ENCODE measurements at places on chromosomes 12 and 14. TPM values are rescaled to one million over a fixed set of nuclear protein-coding genes. Genes with fewer than 3 reads are reported as not detected.
A peak's percentile ranks its signal among the peaks of the same experiment; 100 is the strongest.

The NOVA1 gene
- total RNA-seq = 132 TPM

The LRP1-AS gene
- total RNA-seq = not detected

The CLEC2A gene
- not detected for total RNA-seq

The ACOT6 gene
- total RNA-seq = not detected

The ESRRB gene
- 8.3 TPM for total RNA-seq

The OR4E2 gene
- not detected for total RNA-seq

The LYSET gene
- 16.1 TPM for total RNA-seq

The DNAJC22 gene
- 1.4 TPM for total RNA-seq

GRCh38 chr14:76432827-76433752, 57.2 kb downstream of the ESRRB start:
- no peak for DNase-seq

GRCh38 chr14:35708062-35708461, 101.0 kb downstream of the RALGAPA1 start:
- no peak for DNase-seq

DNA sequence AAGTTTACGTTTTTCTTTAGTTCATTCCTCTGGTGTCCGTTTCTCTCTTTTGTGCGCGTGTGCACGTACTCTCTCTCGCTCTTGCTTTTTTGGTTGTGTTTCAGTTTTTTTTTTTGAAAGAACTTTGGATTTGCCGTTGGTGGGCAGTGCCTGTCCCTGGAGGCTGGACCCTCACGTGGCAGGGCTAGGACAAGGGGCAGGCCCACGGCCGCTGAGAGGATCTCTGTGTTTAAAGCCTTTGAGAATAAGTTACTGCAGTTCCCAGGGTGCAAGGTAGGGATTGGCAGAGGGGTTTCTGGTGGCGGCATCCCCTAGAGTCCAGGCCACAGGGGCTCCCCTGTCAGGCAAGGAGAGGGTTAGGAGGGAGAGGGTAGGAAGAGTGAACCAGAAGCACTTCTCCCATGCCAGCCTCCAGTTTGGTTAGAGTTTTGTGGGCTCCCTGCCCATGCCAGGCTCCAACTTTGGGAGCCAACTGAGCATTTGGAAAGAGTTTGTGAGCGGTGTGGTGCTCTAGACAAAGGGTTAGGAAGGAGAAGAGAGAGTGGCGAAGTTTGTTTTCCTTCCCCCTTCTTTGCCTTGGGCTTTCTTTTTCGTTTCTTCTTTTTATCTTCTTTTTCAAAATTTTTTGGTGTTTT, 30.5 kb downstream of the ZFHX2 start:
- no peak for DNase-seq

DNA sequence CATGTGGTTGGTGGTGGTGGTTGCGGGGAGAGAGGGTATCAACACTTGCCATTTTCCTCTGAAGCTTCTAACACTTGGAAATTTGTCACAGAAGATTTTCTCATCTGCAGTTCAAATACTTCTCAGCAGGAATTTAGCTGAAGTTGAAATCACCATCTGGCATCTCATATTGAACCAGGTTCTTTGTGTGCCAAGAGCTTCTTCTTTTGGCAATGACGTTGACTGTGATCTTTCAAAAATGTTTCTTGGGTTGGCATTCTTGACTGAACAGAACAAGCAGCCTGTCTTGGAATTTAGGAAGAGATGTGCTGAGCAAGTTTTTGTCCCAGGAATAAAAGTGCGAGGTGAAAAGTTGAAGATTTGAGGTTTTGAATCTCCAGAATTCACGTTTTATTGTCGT, 8.7 kb upstream of the NIN start:
- DNase-seq = no peak

DNA sequence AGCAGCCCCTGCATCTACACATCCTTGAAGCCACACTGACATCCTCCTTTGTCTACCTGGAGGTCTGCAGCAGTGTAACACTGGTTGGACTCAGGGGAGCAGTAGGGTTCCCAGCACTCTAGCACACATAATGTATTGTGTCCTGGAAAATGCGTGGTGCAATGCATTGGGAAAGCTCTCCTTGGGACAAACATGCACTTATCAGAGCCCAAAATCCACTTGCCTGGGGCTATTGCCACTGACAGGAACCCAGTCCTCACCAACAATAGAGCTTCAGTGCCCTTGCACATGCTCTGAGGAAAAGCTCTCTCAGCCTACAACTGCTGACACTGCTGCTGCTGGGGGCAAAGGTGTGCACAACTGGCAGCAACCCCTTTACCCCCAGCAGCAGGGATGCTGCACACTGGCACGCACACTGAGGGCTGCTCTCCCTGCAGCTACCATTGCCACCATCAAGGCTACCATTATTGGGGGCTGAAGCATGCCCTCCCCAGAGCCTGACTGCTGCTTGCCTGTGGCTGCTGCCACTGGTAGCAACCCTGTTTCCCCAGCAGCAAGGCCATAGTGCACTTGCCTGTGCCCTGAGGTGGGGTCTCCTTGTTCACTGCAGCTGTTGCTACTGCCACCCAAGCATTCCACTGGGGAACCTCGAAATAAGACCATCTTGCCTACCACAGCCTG, 221.9 kb downstream of the SLC38A4 start:
- no peak for DNase-seq

- no peak for DNase-seq
Observed at GRCh38 chr12:32698285-32698684, 19.2 kb downstream of the DNM1L start.

DNA sequence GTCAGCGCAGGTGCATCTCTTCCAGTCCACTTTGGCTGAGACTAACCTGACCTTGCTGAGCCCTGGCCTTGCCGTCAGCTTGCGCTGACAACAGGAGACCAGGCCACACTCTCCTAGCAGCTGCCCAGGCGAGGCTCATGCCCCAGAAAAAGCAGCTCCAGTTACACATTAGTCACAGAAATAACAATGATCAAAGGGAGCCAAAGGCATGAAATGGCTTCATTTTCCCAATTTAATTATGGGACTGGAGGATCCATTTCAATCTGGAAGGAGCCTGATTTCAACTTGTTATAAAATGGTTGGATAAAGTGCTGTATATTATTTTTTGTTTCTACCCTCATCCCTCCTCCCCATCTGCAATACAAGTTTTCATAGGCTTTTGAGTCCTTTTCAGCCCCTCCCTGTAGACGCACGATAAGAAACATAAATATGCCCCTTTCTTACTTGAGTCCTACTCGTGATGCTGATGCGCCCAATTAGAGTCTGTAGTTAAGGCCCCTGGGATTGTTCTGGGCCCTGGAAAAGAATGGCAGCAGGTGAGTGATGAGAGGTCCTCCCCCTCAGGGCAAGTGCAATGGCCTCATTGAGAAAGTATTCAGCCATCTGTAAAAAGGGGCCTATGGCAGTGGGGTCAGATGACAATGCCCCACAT, 376.0 kb downstream of the C12orf75 start:
- DNase-seq = peak; percentile 60

DNA sequence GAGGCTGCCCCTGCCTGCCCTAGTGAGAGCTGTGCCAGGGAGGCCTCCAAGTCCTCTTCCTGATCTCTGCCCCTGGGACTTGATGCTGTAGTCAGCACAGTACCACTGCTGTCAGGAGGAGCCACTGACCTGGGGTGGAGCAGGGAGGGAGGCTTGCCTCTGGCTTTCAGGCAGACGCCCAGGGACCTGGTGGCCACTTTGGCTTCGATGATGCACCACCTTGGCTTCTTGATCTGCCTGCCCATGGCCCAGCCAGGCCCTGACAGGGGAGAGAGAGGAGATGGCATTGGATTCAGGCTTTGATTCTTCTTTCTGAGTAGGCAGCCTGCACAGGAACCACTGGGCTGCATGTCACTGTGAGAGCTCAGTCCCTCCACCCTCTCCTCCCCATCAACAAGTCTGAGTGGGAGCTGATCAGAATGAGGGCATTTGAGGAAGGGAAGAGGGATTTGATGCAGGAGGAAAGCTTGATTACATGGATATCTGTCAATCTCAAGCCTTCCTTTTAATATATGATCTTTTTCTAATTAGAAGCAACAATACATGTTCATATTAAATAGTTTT, 24.7 kb downstream of the TMEM63C start:
- no peak for DNase-seq

- DNase-seq = no peak
Observed at GRCh38 chr14:20772650-20773049, 4.4 kb downstream of the EDDM3B start.

DNA sequence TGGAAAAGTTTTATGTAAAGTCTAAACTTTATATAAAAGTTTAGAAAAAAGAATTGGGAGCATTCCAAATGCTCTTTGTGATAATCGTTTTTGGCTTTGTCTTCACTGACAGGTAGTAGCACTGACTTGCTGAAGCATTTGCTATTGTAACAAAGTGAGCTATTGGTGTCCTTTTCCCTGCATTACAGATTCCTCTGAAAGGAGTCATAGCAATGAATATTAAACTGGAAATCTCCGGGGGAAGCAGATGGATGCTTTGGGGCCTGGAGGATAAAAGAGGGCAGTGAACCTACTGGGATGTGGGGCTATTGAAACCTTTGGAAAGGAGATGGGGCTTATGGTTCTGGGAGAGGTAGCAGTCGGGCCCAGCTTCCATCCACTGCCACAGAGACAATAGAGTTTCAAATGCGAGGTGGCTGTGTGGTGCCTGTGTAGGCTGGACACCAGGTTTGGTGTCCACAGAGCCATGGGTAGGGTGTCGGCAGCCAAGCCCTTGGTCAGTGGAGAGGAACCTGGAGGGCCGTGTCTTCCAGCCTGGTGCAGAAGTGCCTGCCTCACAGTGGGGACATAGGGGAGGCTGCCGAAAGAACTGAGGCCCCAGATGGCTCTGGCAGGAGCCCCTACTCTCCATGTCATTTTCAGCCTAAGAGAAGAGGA, 10.1 kb downstream of the GSG1 start:
- no peak for DNase-seq

DNA sequence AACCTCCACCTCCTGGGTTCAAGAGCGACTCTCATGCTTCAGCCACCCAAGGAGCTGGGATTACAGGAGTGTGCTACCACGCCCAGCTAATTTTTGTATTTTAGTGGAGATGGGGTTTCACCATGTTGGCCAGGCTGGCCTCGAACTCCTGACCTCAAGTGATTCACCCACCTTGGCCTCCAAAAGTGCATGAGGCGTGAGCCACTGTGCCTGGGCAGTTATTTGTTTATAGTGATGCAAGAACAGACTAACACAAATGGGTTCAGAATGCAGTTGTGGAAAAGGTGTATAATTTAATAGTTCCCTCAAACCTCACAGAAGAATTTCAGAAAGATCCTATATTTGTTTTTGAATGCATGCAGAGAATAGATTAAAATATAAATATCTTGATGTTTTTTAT, 447.1 kb downstream of the ZFP36L1 start:
- DNase-seq = no peak

DNA sequence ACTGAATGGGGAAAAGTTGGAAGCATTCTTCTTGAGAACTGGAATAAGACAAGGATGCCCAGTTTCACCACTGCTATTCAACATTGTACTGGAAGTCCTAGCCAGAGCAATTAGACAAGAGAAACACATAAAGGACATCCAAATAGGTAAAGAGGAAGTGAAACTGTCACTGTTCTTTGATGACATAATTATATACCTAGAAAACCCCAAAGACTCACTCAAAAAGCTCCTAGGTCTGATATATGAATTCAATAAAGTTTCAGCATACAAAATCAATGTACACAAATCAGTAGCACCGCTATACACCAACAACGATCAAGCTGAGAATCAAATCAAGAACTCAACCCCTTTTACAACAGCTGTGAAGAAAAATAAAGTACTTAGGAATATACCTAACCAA, 157.3 kb upstream of the DDHD1 start:
- DNase-seq = no peak

- DNase-seq = no peak
Observed at GRCh38 chr12:120283318-120283717, 8.4 kb downstream of the RNU4-2 start.

- no peak for DNase-seq
Observed at GRCh38 chr12:79615596-79616560, 74.9 kb downstream of the PAWR start.

GRCh38 chr12:115375186-115375991, 691.4 kb upstream of the TBX3 start:
- DNase-seq = no peak

DNA sequence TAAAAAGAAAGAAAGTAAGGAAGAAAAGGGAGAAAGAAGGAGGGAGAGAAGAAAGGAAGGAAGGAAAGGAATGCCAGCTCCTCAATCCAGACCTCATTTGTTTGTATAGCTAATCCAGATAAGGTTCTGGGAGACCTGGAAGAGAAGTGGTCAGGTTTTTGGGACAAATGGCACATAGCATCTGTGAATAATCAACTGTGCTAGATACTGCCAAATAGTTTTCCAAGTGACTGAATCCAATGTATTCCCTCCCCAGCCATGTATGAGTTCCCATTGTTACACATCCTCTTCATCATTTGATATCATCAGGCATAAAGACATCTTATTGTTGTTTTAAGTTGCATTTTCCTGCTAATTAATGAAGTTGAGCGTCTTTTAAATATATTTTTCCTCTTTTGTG, 18.6 kb upstream of the PTGR2 start:
- DNase-seq = peak; percentile 82

- no peak for DNase-seq
Observed at GRCh38 chr14:69300601-69301221, 40.8 kb downstream of the GALNT16 start.

- no peak for DNase-seq
Observed at GRCh38 chr12:121050725-121051124, 11.7 kb upstream of the OASL start.

- DNase-seq = no peak
Observed at GRCh38 chr12:28882444-28882843, 266.6 kb upstream of the FAR2 start.

- peak; percentile 50 for DNase-seq
Observed at GRCh38 chr12:111434680-111435338, 29.1 kb downstream of the SH2B3 start.

DNA sequence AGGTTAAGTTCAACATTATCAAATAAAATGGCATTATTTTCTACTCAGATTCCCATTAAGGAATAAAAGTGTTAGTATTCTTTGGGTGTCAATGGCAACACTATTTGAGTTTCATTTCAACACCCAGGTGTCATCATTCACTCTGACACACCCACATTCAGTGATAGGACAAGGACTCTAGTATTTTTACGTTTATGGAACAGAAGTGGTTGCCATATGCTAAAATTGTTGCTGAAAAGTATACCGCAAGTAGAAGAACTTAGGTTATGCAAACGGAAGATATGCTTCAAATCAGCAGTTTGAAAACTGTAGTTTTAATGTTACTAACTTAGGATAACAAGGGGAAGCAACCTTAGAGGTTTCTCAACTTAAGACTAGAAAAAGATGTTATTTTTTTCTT, 20.0 kb upstream of the SGPP1 start:
- no peak for DNase-seq

GRCh38 chr12:17342381-17342961, 736.5 kb upstream of the LMO3 start:
- no peak for DNase-seq

- no peak for DNase-seq
Observed at GRCh38 chr14:21229821-21230220, 39.4 kb downstream of the HNRNPC start.

- no peak for DNase-seq
Observed at GRCh38 chr14:34713122-34713680, 1.2 kb downstream of the CFL2 start.

- peak; percentile 67 for DNase-seq
Observed at GRCh38 chr12:71947645-71948105, 9.0 kb downstream of the TPH2 start.

Data from cerebellum (tissue), 4 donors.